ENCODE measurements at places on chromosomes 13 and 19.
A peak's percentile ranks its signal among the peaks of the same experiment; 100 is the strongest.

- no peak for DNase-seq
Measured at GRCh38 chr13:53324656-53325055, 296.0 kb downstream of the OLFM4 start.

DNA sequence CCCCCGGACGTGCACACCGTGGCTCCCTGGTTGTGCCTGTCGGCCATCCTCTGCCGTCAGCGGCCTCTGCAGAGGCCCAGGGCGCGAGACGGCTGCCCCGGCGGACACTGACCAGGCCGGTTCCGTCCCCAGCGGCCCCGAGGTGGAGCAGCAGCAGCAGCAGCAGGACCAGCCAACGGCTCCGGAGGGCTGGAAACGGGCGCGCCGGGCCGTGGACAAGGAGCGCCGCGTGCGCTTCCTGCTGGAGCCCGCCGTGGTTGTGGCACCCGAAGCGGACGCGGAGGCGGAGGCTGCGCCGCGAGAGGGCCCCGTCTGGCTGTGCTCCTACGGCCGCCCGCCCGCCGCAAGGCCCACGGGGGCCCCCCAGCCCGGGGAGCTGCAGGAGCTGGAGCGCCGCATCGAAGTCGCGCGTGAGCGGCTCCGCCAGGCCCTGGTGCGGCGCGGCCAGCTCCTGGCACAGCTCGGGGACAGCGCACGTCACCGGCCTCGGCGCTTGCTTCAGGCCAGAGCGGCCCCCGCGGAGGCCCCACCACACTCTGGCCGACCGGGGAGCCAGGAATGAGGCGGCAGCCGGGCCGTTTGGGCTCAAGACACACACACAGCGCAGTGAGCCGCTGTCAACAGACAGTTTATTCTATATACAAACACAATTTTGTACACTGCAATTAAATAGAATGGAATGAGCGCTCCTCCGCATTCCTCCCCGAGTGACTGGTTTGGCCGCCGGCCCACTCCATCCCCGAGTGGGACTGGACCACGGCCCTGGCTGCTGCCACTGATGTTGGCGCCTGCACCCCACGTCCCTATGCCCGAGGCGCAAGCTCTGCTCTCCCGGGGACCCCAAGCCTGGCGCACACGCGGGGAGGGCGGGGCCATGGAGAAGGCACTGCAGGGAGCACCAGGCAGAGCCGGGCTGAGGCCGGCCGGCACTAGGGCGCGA is 9.1 kb downstream of the GRIN3B start:
- DNase-seq: no peak

DNA sequence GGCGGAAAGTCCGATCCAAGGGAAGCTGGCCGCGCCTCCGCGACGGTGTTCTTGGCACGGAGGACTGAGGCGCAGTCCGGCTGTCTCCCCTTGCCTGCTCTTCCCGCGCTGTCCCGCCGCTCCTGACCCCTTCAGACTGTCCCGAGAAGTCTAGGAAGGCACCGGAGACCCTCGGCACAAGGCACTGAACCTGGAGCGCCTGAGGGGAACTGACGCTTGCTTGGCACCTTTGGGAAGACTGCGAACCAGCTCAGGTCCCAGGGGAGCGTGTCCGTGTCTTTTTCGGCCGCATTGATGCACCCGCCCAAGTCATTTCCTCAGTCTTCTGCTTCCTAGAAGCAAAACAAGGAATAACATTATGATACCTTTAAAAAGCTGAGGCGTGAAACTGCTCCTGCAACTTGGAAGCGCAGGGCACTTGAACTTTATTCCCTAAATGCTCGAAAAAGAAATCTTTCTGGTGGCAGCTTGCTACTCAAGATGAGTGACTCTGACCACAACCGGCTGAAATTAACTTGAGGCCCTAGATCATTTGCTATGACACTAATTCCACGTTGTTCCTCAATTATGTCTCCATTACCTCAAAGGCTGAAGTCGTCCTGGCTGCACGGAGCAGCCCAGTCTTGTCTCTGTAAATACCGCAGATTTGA is 735 bp upstream of the FLT1 start:
- DNase-seq: no peak

- DNase-seq: no peak
Measured at GRCh38 chr13:55660851-55661250, 1479.9 kb upstream of the PRR20A start.

DNA sequence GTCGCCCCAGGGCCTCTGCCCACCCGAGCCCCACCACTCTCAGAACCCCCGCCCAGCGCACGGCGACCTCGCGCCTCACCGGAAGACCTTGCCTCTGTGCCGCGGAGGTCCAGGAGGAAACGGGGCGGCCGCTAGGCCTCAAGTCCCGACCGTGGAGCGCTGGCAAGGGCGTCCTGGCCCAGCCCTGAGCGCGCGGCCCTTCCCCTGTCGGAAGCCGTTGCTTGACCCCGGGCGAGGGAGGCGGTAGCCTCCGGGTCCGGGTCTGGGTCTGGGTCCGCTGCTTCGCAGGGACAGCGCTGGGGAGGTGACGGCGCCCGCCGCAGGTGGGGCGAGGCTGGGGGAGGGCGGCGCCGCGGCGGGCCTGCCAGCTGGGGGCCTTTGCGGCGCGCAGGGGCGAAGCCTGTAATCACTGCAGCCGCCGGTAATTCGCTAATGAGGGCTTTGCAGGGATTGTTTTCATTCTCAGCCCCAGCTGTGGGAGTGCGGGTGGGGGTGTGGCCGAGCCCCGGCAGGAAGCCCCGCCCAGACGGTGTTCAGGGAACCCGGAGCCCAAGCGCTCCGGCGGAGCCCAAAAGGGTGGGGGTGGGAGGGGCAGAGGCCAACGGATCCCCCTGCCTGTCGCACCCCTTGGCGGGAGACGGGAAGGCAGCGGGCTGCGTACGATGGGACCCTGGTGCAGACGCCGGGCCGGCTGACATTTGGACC is 8.6 kb downstream of the C19orf25 start:
- no peak for DNase-seq

- DNase-seq: no peak
Measured at GRCh38 chr13:79084802-79085424, 321.1 kb downstream of the RBM26 start.

- no peak for DNase-seq
Measured at GRCh38 chr19:8697671-8698432, 743 bp downstream of the ACTL9 start.

GRCh38 chr13:65719831-65720230 is 1510.3 kb downstream of the PCDH9 start:
- no peak for DNase-seq

GRCh38 chr13:49499889-49500660 is 4.3 kb downstream of the PHF11 start:
- DNase-seq: peak; percentile 73

All from foreskin melanocyte (primary cell).